Activated T-cell treated with anti-CD3 and anti-CD28 coated beads, Interleukin-2, amount 50 U/mL, for 4 hours (primary cell): ENCODE measurements at places on chromosomes 2 and 18. TPM values are rescaled to one million over a fixed set of nuclear protein-coding genes. Genes with fewer than 3 reads are reported as not detected.

GRCh38 chr2:31137211-31138036 lies 816 bp downstream of the GALNT14 start:
- no peak for DNase-seq

GRCh38 chr2:181076658-181077057 lies 96.3 kb downstream of the UBE2E3 start:
- no peak for DNase-seq

- no peak for DNase-seq
Measured at GRCh38 chr2:136127356-136127755, 9.4 kb upstream of the CXCR4 start.

GRCh38 chr2:68632021-68632420 lies 11.4 kb upstream of the PROKR1 start:
- DNase-seq, result no peak

- no peak for DNase-seq
Measured at GRCh38 chr2:56299171-56299691, 115.4 kb downstream of the CCDC85A start.

DNA sequence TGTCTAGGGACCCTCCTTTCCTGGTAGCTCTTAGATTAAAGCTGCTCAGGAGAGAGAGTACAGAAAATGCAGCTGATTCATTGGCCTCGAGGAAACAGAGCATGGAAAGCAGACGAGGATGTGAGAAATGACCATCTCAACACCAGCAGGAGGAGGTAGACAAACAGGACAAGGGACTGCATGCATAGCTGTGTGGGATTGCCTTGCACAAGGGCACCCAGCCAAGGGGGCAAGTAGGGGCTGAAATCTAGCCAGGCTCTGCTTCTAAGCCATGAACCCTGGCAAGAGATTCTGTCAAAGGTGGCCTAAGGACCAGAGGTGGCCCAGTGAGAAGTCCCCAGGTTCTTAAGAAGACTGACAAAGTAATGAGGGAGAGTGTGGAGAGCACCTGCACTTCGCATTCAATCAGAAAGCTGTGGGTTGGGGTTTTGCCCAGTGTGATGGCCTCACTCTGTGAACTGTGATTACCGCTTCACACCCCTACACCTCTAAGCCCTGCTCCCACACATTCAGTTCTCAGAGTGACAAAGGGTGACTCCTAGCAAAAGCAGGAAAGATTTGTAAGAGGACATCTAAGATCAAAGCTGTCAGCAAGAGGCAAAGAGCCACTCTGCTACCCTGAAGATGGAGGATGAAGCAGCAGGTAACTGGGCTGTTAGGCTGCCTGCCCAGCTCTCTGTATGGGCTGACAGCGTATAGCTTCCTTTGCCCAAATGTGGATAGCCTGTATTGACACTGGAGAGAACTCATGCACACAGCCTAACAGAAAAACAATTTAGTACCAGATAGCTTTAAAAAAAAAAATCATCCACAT lies 151.3 kb upstream of the PELI1 start:
- no peak for DNase-seq

- DNase-seq, result peak; percentile 62
Measured at GRCh38 chr2:130873700-130874346, 37.1 kb downstream of the ARHGEF4 start.

DNA sequence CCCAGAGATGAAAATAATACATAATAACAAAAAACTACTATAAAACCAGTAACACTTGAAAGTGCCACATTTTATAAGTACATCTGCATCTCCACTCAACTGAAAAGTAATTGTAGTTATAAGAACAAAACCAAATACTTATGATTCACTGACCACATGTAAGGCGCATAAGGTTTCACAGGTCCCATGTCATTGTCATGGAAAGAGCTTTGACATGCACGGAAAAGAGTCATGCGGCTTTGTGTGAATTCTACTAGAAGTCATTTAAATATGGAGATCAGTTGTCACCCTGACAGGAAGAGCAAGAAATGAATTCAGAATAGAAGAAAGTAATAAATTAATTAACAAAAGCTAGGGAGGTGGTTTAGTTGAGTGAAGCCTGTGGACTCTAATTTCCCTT lies 459.1 kb downstream of the CDH2 start:
- DNase-seq, result no peak

DNA sequence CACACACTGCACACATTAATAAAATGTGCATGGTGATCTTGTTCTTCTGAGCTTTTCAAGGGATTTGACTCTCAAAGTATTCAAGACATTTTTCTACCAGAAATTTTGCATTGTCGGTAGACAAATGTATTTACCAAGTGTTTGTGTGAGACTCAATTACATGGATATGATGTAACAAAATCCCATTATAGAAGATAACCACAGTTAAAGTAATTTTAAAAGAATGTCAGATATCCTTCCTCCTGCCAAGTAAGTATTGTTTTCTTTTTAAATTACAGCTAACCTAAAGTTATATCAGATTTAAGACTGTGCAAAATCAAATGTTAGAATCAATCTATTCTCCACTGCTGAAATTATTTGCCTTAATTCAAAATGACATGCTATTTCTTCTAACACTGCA lies 1344.5 kb upstream of the CHAC2 start:
- DNase-seq, result no peak

- DNase-seq, result no peak
Measured at GRCh38 chr18:75036917-75037688, 171.8 kb downstream of the PTGR3 start.

GRCh38 chr2:289362-290089 lies 1.6 kb upstream of the ALKAL2 start:
- no peak for DNase-seq

DNA sequence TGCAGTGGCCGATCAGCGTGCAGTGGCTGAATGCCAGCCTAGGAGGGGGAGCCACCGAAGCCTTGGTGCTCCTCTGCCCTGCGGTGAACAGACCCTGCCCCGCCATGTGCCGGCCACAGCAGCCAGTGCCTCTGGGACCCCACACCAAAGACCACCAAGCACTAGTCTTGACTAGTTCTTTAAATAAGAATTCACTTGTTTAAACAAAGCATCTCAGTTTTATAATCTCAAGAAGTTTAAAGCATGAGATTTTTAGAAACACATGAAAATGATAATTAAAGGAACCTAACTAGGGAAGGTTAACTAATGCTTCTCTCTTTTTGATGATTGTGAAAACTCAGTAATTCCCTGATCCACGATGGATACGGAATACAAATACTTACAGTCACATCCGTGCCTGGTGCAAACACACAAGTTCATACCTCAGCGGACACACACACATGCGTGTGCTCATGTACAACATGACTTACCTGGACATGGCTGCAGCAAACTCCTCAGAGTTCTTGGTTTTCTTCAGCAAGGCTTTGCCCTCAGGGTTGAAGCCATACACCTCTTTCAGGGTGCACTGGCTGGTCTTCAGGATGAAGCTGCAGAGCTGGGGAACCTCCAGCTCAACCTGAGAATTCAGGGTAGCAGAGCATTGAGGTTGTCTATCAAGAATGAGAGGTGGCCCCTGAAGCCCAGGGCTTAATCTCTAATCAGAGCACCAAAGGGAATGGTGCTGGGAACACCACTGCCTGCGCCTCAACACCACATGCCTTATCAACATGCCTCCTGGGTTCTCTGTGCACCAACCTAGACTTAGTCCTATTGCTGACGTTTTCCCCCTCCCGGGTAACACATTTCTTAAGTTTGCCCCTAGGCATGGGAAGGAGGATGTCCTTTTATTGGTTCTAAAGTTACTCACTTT lies 3.1 kb downstream of the APOB start:
- DNase-seq, result no peak

DNA sequence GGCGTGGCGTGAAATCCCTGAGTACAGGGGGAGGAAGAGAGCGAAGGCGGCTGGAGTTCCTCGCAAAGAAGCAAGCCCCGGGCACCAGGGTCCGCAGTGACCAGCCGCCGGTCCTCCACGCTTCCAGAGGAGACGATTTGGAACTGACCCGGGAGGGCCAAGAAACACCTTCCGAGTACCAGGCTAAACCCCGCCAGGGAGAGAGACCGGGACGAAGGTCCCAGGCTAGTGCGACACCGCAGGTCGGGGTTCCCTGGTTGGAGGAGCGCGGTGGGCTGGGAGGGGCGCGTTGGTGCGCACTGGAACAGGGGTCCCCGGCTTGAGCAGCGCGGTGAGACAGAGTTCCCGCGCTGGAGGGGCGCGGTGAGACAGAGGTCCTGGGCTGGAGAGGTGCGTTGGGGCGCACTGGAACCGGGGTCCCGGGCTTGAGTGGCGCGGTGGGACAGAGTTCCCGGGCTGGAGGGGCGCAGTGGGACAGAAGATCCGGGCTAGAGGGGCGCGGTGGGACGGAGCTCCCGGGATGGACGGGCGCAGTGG lies 901 bp downstream of the WDFY1 start:
- DNase-seq, result peak; percentile 23

GRCh38 chr2:178882666-178883440 lies 75.6 kb upstream of the TTN start:
- no peak for DNase-seq

DNA sequence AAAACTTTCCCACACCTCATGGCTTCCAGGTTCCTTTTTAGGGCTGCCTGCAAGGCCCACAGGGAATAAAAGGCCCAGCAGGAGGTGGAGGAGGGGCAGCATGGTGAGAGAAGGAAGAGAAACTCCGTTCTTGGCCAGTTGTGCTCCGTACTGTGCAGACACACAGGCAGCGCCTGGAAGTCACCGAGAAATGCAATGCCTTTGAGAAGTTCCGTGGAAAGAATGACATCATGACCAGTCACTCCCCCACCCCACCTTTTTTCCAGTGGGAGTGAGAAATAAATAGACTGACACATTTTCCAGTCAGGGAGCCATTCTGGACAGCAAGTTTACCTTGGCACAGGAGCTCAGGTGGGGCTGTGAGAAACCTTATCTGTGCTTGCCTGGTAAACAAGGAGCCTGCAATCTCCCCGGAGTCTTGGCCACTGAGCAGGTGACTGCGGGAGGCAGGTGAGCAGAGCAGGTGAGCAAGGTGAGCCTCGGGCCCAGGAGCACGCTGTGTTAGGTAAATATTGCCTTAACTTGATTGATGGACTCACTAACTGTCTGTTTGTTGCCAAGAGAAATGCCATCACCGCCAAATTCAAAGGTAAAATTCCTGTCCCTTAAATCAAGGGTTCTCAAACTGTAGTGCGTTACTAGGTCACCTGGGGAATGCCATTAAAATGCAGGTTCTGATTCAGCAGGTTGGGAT lies 13.5 kb upstream of the LBH start:
- DNase-seq, result no peak

- DNase-seq, result no peak
Measured at GRCh38 chr2:135904341-135904989, 28.2 kb upstream of the MCM6 start.

DNA sequence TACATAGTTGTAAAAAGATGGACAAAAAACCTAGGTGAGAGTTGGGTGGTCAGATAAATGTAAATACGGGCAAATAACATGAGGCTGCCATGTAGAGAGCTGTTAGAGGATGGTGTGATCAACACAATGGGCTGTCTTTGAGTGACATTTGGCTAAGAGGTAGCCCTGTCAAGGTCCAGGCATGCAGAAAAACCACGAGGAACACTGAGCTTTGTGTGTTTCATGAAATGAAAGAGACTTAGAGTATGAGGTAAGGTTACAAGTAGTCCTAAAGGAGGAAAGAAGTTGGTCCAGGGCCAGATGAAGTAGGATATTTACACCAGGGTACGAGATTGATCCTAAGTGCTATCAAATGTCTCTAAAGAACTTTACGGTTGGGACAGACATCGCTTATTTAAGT lies 160.9 kb downstream of the RDH14 start:
- DNase-seq, result no peak

DNA sequence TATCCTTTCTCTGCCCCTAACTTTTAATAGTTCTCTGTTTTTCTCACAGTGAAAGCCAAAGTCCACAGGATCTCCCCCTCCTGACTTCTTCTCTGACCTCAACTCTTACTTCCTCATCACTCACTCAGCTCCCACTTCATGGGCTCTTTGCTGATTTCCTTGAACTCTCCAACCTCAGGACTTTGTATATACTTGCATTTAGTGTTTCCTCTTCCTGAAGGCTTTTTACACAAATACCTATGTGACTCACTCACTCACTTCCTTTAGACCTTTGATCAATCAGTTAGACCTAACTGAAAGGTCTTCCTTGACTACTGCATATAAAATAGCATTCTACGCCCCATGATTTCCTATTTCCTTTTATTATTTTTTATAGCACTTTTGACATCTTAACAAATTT lies 233.1 kb upstream of the MEX3C start:
- DNase-seq, result no peak

- peak; percentile 96 for DNase-seq
Measured at GRCh38 chr2:25878361-25879132, at the start of gene ASXL2. ASXL2 (minus strand) TSS chr2:25878487; CDS start chr2:25878222, 265 bp downstream.

GRCh38 chr2:30230497-30231211 lies 680 bp upstream of the LBH start:
- no peak for DNase-seq

- no peak for DNase-seq
Measured at GRCh38 chr2:212646698-212647366, 108.2 kb upstream of the ERBB4 start.

SLC11A1 gene
- total RNA-seq, result 0.61 TPM

RUFY4 gene
- 0.38 TPM for total RNA-seq

SP3 gene
- 89.9 TPM for total RNA-seq

DSG4 gene
- not detected for total RNA-seq

C1QL2 gene
- total RNA-seq, result not detected

BCL2 gene
- total RNA-seq, result 45.0 TPM

MEP1B gene
- not detected for total RNA-seq

PIGN gene
- total RNA-seq, result 18.9 TPM

SCN3A gene
- total RNA-seq, result not detected
